ENCODE measurements at places on chromosomes 6 and 20.

- no peak for DNase-seq
Measured at GRCh38 chr20:15267935-15268334, 930.5 kb upstream of the FLRT3 start.

- DNase-seq = no peak
Measured at GRCh38 chr6:111914617-111915016, 41.4 kb upstream of the FYN start.

DNA sequence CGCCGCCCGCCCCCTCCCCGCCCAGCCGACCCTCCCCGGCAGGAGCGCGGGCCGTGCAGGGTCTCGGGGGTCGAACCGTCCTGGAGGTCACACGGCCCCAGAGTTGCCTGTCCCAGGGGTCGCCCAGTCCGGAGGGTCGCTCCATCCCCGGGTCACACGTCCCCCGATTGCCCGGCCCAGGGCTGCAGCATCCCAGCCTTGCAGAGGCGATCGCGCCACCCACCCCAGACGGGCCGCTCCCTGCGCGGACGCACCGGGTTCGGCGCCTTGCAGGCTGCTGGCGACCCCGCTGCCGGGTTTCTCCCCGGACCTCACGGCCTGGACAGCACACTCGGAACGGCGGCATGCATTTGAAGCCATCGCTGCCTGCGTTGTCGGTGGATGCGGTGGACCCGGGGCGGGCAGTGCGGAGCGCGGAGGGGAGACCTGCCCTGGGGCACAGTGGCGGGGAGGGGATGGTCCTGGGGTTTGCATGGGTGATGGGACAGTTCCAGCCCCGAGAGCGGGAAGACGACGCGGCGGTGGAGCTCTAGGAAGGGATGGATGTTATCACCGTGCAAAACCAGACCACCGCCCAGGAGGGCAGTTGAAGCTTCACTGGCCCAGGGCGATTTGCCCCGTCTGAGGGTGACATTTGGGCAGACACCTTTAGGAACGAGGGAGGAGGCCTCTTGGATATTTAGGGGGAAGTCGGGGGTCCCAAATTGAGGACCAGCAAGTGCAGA lies 22.7 kb upstream of the FRMD1 start:
- no peak for DNase-seq

DNA sequence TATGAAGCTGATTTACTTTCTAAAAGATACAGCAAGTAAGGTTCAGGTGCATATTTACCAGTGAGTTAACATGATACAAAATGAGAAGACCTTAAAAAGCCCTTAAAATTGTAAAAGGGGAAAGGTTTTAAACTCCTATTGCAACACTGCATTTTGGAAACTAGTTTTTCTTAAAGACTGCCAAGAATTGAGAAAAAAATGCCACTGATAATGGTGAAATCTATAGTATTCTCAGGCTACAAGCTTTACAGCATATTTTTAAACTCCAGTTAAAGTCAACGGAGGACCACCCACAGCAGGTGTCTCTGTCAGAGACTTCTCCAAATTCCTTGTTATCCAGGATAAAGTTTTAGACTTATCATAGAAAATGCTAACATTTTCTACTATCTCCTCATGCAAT lies 53.6 kb downstream of the ELOVL5 start:
- DNase-seq = no peak

- DNase-seq = no peak
Measured at GRCh38 chr6:160036790-160037206, 67.9 kb downstream of the IGF2R start.

DNA sequence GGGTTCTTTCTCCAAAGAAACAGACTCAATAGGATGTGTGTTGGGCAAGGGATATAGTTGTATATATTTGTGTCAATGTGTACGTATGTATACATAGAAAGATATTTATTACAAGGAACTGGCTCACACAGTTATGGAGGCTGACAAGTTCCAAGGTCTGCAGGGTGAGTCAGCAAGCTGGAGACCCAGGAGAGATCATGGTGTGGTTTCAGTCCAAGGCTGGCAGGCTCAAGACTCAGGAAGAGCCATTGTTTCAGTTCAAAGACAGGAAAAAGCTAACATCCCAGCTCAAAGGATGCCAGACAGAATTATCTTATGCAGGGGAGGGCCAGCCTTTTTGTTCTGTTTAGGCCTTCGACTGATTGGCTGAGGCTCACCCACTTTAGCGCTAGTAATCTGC lies 89.9 kb upstream of the RALGAPA2 start:
- DNase-seq = no peak

DNA sequence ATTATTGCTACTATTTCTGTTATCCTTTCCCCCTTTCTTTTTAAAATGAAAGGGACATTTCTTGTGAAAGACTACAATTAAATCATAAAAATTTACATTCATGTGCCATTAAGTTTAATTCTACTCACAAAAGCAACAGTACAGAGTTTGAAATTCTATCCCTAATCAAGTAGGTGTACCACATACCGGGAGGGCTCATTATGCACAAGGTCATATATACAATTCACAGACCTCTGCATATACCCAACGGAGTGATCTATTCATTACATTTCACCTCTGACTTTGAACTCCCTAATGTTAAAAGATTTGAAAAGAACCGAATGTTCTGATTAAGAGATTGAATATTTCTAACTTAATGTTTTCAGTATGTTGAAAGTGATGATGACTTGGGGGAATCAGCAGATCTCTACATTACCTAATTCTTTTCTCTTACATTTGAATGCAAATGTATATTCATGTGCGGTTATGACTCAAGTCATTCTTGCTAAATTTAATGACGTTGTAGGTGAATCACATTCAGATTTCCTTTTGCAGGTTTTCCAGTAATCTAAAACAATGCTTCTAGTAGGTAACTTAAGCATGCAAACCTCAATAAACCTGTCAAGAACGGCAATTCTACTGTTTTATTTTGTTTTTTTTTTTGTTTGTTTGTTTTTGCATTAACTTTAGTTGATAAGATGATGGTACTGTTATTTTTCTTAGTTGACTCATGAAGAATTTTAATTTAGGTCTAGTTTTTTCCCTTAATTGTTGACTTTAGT lies 7.3 kb downstream of the EYA4 start:
- DNase-seq = no peak

DNA sequence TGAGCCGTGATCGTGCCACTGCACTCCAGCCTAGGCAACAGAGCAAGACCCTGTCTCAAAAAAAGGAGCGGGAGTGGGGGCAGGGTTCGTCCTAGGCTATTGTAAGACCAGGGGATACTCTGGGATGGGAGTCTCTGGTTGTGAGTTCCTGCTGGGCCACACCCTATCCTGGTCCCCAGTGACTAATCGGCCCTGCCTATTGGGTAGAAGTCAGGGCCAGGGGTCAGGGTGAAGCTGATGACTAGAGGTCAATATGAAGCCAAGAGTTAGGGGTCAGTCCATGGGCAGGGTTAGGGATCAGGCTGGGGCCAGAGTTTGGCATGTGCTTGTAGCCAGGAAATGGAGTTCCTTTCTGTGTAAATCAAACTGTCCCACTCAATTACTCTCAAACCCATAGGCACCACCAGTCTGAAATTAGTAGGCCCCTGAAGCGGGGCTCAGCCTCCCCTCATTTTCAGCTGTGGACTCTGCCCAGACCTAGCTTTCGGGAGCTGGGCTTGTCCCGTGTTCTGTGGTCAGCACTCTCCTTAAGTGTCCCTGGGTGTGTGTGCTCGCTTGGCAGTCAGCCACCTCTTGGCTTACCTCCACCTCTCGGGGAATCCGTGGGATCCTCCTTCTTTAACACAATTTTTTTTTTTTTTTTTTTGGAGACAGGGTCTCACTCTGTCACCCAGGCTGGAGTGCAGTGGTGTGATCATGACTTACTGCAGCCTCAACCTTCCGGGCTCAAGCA lies 1.8 kb downstream of the HSPA12B start:
- DNase-seq = no peak

GRCh38 chr20:24461848-24462247 lies 7.6 kb upstream of the SYNDIG1 start:
- DNase-seq = no peak

- DNase-seq = no peak
Measured at GRCh38 chr20:25035921-25036320, 22.0 kb downstream of the ACSS1 start.

GRCh38 chr6:27532820-27533538 lies 60.1 kb upstream of the ZNF184 start:
- DNase-seq = no peak

DNA sequence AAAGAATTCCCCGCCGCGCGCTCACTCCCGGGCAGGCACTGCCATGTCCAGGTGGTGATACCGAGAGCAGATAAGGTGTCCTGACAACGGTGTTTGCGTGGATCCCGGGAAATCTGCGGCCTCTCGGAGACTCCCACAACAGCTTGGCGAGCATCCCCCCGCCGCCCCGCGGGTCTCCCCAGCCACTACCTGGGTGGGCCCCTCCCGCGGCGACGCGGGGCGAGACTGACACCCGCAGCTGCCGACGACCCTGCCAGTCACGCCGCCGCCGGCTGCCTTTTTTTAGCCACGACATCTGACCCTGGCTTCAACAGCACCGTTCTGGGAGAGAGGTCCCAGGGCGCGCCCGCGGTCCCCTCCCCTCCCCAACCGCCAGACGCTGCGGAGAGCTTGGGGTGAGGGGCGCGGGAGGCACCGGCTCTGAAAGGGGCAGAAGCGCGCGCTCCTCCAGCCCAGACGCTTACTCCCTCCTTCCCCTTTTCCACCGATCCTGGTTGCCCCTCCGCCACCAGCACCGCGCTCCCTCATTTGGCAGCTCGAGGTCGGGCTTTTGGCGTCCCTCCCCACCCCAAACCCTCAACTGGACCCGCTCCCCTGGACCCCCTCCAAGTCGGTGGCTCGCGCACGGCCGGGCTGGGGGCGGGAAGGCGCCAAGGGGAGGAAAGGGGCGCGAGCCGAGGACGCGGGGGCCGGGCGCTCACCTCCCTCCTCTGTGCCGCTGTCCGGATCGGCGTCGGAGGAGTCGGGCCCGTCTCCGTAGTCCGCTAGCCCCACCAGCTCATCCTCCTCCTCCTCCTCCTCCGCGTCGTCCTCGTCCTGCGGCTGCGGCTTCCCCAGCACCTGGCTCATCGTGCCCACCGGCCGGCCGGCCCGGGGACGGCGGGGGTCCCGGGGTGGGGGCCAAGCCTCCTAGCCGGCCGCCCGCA lies 665 bp downstream of the RRAGD start:
- no peak for DNase-seq

- no peak for DNase-seq
Measured at GRCh38 chr20:21393816-21394519, 3.4 kb downstream of the NKX2-4 start.

DNA sequence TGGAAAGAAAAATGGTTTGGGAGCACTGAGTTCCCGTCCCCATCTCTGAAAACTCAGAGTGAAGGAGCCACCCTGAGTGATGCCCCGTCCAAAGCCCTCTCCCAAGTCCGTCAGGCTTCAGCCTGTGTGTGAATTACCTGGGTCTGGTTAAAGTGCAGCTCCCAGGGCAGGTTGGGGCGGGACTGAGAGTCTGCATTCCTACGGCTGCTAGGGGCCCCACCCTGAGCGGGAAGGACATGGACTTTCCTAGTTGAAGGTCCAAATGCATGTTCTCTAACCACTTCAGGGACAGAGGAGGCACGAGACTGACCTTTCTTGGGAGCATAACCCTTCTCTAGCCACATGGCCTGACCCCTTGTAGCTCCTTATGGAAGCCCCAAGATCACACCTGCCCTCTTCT lies 97.2 kb downstream of the SYNDIG1 start:
- no peak for DNase-seq

DNA sequence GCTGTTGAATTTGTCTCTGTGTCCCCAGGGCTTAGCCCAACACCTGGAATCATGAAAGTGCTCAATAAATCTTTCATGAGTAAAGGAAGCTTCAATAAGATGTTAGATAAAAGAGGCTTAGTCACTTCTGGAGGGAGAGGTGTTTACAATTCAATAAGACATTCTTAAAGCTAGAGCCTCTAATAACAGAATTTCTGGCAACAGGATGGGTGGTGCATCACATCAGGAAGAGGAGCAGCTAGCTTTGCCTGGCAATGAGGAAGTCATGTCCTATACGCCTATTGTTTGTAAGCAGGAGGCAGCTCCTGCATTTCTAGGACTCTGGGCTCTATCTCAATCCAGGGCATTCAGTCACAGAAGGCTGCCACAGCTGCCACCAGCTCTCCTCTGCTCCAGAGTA lies 638.5 kb downstream of the EPM2A start:
- DNase-seq = no peak

DNA sequence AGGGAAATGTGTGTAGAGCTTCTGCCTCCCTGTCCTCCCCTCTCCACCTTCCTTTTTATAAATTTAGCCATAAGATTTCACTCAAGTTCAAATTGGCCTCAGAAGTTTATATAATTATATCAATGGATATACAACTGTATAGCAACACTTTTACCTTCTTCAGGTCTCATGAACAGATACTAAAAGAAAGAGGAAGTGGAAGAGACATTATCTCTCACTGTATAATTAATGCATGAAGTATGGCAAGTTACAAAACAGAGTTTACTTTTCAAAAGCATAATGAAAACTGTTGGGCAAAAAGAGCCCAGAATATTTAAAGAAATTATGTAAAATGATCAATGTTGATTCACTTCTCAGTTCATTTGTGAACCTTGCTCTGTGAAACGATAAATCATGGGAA lies 99.7 kb downstream of the PDE7B start:
- DNase-seq = no peak

DNA sequence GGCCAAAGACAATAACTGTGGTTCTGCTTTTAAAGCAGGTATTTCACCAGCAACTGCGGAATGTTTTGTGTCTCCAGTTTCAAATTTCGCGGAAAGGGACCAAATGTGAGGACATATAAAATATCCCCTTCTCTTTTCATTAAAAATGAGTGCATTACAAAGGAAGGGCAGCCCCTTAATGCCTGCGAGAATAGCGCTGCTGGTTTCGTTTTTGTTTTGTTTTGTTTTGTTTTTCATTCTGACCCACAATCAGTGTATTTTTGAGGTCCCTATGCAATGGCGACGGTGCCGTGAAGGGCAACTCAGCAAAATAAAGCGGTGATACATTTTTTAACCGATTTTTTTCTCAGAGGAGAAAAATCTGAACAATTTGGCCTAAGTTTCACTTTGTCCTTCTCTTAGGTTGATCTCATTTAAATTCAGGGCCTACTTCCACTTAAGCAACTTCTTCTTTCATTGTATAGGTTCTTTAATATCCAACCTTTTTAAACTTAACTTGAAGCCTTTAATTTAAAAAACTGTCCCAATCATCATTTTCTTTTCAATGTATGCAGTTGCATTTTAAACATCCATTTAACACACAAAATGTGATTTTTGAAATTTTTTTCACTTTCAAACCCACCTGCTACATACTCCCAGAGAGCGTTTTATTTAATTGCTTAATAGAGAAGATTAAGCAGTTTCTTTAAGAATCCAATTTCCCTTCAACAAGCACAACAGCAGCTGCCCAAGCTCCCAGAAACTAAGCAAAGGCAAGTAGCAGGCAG lies 2.9 kb upstream of the HIVEP2 start:
- no peak for DNase-seq

- DNase-seq = no peak
Measured at GRCh38 chr6:104251651-104252050, 608.1 kb downstream of the HACE1 start.

Data from stimulated activated CD8-positive, alpha-beta memory T cell treated with anti-CD3 and anti-CD28 coated beads, Interleukin-7, amount 100 ng/mL, for 1 hour (primary cell).